ENCODE measurements at places on chromosomes 1 and 21.

DNA sequence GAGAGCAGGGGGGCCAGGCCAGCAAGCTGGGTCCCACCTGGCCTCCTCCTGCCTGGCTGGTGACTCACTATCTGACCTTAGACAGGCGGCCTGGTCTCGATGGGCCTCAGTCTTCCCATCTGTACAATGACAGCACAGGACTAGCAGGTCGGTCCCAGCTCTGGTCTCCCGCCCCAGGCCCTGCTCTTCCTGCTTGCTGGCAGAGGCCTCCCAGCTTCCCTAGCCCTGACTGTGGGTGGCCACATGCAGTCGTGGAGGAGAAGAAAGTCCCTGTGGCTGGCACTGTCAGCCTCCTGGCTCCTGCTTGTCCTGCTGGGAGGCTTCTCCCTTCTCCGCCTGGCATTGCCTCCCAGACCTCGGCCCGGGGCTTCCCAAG is 817 bp downstream of the EXTL1 start:
- DNase-seq = no peak

GRCh38 chr1:8667869-8668594 is 149.4 kb downstream of the RERE start:
- DNase-seq = no peak

GRCh38 chr1:15178571-15179484 is 25.3 kb downstream of the TMEM51 start:
- DNase-seq = peak; percentile 26

- no peak for DNase-seq
Measured at GRCh38 chr1:31299365-31299764, 2.5 kb downstream of the ZCCHC17 start.

GRCh38 chr1:226645279-226645976 is 93.7 kb downstream of the ITPKB start:
- no peak for DNase-seq

- DNase-seq = no peak
Measured at GRCh38 chr1:205370780-205371179, 14.1 kb upstream of the KLHDC8A start.

Data from GOT3 (cell line).